ENCODE measurements at places on chromosomes 7 and 10. TPM values are rescaled to one million over a fixed set of nuclear protein-coding genes. Genes with fewer than 3 reads are reported as not detected.

TRPV6 gene
- total RNA-seq: 1.2 TPM

LRRC17 gene
- total RNA-seq: 3.2 TPM

SUGCT gene
- 4.2 TPM for total RNA-seq

CALML5 gene
- total RNA-seq: not detected

ATE1 gene
- 18.8 TPM for total RNA-seq

OR9A2 gene
- total RNA-seq: 0.82 TPM

- peak; percentile 46 for DNase-seq
Measured at GRCh38 chr7:22565315-22565811, 65.4 kb upstream of the STEAP1B start.

DNA sequence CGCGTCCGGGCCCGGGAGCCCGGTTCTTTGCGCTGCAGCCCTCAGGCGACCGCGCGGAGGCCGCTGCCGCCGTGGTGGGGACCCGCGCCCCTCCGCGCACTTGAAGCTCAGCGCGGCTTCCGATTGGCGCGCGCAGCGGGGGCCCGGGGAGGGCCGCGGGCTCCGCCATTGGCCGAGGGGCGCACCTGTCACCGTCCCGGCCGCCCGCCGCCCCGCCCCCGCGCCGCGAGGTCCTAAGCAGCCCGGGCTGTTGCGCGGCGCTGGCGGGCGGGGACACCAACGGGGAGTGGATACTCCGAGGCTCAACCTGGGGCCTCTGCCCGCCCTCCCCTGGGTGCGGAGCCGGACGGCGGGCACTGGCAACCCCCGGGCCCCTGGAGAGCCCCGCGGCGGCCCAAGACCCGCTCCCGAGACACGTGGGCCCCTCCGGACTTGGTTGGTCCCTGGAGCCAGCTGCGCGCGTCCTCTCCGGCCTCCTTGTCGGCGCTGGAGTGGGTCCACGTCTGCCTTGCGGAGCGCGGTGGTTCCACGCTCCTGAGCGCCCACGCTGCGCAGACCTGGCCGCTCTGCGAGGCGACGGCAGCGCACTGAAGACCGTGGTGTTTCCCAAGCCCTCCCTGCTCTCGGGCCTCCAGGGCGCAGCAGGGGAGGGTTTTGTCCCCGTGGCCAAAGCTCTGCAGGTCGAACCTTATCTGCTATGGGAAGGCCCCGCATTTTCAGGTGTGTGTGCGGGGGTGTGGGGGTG, at the start of gene MNX1:
MNX1 (minus strand) TSS at position 76 of the 745 bp plus-strand sequence. CDS start 313 bp downstream, outside the sequence.
- no peak for DNase-seq

- DNase-seq: no peak
Measured at GRCh38 chr10:7315906-7316305, 94.9 kb downstream of the SFMBT2 start.

DNA sequence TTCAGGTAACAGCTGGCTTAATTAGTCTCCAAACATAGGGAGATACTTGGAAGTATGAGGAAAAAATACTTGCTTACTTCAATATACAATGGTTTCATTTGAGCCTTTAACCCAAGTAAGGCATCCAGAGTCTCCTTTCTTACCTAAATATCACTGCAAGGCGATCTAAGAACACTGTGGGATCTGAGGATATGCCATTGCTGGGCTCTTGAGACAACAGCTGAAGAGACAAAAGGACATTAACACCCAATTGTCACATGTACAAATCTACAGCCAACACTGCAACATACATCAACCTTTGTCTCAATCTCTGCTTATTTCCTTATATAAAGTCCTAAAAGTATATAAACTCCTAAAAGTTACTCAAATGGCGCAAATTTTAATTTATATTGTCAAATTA, 44.4 kb downstream of the IRF5 start:
- DNase-seq: no peak

- no peak for DNase-seq
Measured at GRCh38 chr7:1939434-1940401, 269.6 kb downstream of the ELFN1 start.

- peak; percentile 47 for DNase-seq
Measured at GRCh38 chr7:80087051-80087770, 47.4 kb upstream of the GNAI1 start.

DNA sequence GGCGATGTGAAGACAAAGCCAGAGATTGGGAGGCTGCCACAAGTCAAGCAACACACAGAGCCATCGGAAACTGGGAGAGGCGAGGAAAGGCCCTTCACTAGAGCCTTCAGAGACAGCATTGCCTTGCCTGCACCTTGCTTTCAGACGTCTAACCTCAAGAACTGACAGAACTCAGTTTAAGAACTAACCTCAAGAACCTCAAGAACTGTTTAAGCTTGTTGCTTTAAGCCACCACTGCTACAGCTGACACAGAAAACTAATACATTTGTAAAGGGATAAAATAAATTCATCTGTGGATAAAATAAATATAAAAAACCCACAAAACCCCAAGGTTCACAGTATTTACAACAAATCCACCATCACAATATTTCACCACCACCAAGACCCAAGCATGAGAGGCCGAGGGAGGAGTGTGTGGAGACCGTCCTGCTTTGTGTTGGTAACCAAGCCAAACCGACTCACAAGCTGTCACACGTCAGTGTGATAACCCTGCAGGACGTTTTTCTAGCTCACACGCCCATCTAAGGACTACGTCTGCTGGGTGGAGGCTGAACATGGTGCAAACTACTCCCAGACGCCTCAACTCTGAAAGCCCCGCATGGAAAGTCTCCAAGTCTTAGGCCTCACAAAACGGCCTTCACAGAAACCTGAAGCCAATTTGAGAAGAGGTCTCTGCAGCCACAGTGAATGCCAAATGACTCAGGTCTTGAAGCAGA, 116.8 kb downstream of the ABLIM1 start:
- DNase-seq: peak; percentile 83

All from lung (tissue), 17 donors.